ENCODE measurements at places on chromosomes 1 and 21. TPM values are rescaled to one million over a fixed set of nuclear protein-coding genes. Genes with fewer than 3 reads are reported as not detected.

Gene LCE1B
- not detected for total RNA-seq

Gene PADI2
- total RNA-seq, result not detected

Gene TAS1R2
- not detected for total RNA-seq

Gene PLA2G2F
- not detected for total RNA-seq

Gene KRTAP10-3
- not detected for total RNA-seq

Gene LMX1A
- not detected for total RNA-seq

Gene ATP1A2
- 0.65 TPM for total RNA-seq

Gene SERINC2
- total RNA-seq, result 5.2 TPM

Gene VANGL1
- 6.5 TPM for total RNA-seq

Gene WNT4
- 0.74 TPM for total RNA-seq

Gene DENND2C
- total RNA-seq, result 1.4 TPM

Gene RXRG
- not detected for total RNA-seq

Gene LYST
- total RNA-seq, result 20.9 TPM

Gene ADAMTS4
- total RNA-seq, result 2.3 TPM

Gene ATP8B2
- total RNA-seq, result 188 TPM

Gene SPATA17
- total RNA-seq, result 1.00 TPM

Gene IGSF21
- total RNA-seq, result not detected

Gene CYP4A11
- total RNA-seq, result not detected

Gene NCAM2
- total RNA-seq, result 1.8 TPM

Gene FHL3
- 13.1 TPM for total RNA-seq

Gene LIN9
- 1.7 TPM for total RNA-seq

Gene RIIAD1
- total RNA-seq, result not detected

Gene HAPLN2
- not detected for total RNA-seq

Gene EBNA1BP2
- total RNA-seq, result 65.0 TPM

Gene C8A
- total RNA-seq, result not detected

Gene S100A8
- total RNA-seq, result not detected

Gene PADI1
- under 0.01 TPM for total RNA-seq

Gene DEPDC1
- 2.3 TPM for total RNA-seq

Gene CRP
- total RNA-seq, result not detected

Gene TFAP2E
- total RNA-seq, result under 0.01 TPM

Gene STIL
- total RNA-seq, result 1.7 TPM

Gene SLFNL1
- 0.28 TPM for total RNA-seq

Gene NGF
- total RNA-seq, result 8.1 TPM

Gene PRAMEF18
- not detected for total RNA-seq

Gene MR1
- total RNA-seq, result 22.5 TPM

Gene SLC9C2
- total RNA-seq, result not detected

Gene C1QA
- not detected for total RNA-seq

Gene LRRC7
- total RNA-seq, result under 0.01 TPM

Gene MAN1C1
- total RNA-seq, result 8.0 TPM

Gene ACTN2
- total RNA-seq, result 0.14 TPM

Gene YIPF1
- total RNA-seq, result 28.7 TPM

Gene WNT3A
- not detected for total RNA-seq

All from smooth muscle cell of bladder (primary cell).